ENCODE measurements at places on chromosomes 7 and 10.

DNA sequence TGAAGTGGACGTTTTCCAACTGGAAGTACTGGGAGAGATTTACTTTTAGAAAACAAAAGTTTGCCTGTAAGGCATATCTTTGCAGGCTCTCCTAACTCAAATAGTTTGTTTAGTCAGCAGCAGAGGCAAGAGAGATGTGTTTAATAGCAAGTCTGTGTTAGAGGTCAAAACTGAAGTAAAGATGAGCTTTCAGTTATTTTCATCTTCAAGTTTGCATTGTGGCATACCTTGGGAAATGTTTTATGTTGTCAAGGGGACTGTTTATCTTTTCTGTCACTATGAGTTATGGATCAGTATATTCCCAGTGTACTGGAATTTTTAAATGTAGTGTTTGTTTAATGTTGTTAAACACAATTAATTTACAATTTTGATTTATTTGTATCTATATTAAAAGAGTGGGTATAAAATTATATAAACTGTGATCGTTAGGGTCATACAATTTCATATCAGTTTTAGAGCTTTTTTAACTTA lies 169.7 kb upstream of the PPP1R3A start:
- no peak for DNase-seq

- DNase-seq = no peak
Measured at GRCh38 chr7:146443102-146443501, 326.5 kb downstream of the CNTNAP2 start.

DNA sequence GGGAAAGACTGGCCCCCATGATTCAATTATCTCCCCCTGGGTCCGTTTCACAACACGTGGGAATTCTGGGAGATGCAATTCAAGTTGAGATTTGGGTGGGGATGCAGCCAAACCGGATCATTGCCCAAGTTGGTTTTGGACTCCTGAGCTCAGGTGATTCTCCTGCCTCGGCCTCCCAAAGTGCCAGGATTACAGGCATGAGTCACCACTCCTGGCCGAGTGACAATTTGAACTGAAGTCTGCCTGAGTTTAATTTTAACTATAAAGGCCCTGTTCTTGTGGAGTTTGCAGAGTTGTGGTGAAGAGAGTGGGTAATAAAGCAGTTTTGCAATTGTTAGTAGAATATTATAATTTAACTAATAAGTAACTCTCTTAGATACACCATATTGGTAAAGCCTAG lies 78.3 kb downstream of the GALNT17 start:
- DNase-seq = no peak

DNA sequence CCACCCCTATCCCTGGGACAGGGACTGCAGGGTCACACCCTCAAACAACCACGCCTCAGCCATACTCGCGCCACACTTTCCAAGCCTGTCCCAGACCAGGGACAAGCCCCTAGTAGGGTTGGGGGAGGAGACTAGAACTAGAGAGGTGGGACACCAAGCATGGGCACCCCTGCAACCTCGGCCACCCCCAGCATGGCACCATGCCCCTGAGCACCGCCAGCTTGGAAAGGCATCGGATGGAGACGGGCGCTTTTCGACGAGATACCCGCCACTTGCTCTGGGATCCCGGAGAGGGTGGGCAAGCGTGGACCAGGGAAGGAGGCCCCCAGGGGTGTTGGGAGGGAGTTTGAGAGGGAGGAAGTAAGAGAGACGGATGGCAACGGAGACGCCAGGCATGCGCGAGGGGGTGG lies 13.1 kb upstream of the KMT2E start:
- no peak for DNase-seq

DNA sequence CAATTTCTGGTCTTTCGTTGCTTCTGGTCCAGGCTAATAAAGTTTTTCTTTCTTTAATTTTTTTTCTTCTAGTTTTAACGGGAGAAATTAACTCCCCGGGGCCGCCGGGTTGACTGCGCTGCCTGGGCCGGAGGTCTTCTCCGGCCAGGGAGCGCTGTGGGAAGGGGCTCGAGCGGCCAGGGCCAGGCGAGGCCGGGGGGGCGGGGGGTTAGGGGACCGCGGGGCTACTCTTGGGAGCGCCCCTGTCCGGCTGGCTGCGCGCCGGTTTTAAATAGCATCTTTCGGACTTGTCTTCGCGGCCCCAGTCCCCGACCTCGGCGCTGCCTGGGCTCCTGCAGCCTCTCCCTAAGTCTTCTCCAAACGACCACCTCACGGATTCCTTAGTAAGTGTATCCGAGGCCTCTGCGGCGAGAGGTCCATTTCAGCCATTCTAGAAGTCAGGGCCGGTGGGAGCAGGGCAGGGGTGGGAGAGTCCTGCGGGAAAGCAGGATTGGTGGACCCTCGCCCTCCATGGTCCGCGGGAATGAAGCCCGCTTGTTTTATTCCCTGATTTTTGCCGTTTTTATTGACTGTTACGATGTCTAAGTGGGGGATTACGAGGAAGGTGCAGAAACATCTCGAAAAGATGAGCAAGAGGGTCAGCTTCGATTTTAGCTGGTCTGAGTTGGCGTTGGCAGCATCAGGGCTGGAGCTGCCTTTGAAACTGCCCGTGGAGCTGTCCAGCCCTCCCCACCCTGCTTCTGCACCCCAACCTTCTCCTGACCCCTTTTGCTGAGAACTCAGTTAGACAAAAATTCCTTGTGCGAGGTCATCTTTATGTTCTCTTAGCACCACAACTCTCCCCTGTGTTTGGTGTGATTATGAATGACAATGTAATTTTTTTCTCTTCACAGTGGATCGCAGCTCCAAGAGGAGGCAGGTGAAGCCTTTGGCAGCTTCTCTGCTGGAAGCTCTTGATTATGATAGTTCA lies 555 bp downstream of the PHF14 start:
- DNase-seq = no peak

DNA sequence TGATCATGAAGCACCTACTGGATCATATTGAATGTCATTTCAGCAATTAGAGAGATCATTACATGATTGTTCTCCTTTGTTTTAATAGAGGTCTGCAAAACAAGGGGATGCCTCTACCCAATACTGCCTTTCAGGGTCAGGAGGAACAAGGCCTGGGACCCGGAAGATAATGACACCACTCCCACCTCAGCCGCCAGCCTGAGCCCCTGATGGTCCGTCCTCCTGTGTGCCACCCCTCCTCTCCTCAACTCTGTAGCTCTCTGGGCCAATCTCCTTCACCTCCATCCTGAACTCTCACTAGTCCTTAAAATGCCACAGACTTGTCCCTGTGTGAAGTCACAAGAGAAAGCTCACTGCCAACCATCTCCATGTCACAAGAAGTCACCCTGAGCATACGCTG lies 38.0 kb downstream of the KCNMA1 start:
- no peak for DNase-seq

- DNase-seq = no peak
Measured at GRCh38 chr7:140003913-140004382, 58.8 kb downstream of the PARP12 start.

GRCh38 chr10:96470116-96470743 lies 43.5 kb downstream of the TLL2 start:
- no peak for DNase-seq

- DNase-seq = no peak
Measured at GRCh38 chr10:111410740-111411139, 333.9 kb downstream of the ADRA2A start.

DNA sequence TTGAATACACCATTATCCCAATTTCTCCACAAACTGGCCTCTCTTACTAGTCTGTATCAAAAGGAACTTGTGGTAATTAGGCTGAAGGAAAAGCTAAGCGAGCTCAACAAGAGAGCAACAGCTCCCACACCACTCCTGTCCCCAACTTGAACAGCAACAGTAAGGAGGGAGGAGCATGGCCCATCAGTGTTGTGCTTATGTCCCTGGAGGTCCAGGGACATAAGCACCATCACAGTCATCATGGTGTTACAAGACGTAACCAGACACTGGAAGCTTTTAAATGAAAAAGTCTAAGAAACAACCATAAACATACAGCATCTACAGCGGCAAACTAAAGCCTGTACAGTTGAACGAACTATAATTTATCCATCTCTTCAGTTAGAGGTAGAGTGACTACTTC lies 989 bp downstream of the ERLIN1 start:
- no peak for DNase-seq

DNA sequence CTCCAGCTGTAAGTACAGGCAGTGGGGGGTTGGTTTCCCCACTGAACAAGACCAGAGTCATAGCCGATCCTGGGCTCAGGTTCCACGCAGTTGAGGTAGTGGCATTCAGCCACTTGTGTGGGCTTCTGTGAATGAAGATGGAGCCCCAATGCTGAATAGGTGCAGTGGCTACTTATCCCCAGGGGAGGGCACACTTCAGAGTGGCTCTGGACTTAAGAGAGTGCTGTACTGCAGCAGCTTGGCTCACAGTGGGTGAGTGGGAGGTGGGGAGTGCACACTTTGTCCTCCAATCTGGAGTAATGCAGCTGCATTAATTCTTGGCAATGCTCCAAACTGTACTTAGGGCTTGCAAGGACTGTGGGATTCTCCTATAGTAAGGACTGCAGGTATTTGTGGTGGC lies 81.9 kb downstream of the BUB3 start:
- DNase-seq = no peak

DNA sequence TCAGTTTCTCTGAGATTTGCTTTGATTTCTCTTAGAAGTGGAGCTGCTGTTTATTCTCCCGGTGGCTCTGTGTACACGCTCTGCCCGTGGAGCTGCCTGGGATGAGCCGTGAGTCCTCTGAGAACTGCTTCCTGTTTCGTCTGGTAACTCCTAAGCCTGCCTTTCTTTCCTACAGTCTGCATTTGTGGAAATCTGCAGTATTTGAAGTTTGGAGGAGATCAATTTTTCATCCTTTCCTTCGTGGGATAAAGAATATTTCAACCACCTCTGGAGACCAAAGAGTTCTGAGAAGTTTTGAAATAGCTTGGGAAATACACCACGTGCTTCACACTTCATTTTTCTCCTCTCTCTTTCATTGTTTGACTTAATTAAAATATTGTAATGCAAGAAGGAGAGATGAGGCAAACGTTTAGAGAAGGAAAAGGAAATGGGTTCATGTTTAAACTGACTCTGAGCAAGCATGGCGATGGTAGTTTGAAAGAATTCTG lies 311.9 kb downstream of the LRMDA start:
- no peak for DNase-seq

DNA sequence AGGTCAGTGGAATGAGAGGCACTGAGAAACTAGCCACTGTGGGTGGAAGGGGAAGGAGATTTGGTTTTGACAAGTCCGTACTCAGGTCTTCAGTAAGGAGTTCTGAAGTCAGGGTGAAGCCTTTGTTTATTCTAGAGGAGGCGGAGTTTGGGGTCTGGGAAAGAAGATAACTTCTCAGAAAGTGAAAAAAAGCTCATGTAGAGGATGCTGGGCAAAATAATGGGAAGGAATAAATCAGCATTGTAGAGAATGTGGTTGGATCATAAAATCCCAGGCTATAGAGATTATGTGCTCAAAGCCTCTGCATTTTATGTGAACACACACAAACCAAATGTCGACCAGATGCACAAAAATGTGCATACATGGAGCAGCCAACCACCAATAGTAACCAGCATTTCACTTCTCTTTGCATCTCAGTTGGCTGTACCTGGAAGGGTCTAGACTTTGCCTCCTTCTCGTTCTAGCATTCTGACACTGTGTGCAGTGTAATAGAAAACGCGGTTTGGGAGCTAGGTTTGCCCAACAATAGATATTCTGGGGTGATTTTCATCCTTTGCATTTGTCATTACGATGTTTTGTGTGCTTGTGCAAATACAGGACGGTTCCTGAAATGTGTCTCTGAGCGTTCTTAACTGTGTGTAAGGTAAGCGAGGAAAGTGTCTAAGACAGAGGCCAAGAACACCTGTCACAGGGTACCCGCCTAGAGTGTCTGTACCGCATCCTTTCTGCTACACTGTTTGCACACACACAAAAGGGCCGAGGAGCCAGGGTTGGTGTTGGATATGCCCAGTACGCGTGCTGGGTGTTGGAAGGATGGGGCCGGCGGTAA lies 603 bp upstream of the HECW1 start:
- DNase-seq = no peak

- DNase-seq = no peak
Measured at GRCh38 chr7:125090596-125090995, 161.0 kb upstream of the POT1 start.

DNA sequence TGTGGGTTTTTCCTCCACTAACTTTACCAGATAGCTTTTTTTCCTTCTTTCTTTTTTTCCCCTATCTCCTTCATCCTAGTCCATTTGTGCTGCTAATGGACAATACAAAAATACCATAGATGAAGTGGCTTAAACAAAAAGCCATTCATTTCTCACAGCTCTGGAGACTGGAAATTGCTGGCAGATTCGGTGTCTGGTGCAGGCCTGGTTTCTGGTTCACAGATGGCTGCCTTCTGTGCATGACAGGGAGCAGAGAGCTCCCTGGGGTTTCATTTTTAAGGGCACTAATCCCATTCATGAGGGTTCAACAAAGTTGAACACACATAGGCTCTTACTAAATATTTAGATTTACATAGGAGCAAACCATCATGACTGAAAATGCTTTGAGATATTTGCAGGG lies 467.4 kb downstream of the TYW1 start:
- no peak for DNase-seq

- no peak for DNase-seq
Measured at GRCh38 chr7:159121068-159121467, 23.6 kb downstream of the VIPR2 start.

- no peak for DNase-seq
Measured at GRCh38 chr7:100802951-100803350, 24.4 kb downstream of the EPHB4 start.

DNA sequence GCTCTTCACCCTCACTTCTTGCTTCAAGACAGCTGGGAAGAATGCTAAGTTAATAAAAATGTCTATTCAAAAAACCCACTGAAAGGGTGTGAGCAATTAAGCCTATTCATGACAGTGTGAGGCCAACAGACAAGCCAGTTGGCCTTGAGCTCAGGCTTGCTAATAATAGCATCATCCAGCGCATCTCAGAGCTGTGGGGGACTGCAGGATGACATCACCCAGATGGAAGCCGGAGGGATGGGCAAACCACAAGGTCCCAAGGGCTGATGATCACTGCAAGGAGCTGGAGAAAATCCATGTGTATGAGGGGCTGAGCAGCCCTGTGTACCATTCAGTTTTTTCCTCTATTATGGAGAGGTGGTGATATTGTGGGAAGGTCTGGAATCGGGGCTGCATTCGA lies 770.4 kb downstream of the TNS3 start:
- DNase-seq = no peak

DNA sequence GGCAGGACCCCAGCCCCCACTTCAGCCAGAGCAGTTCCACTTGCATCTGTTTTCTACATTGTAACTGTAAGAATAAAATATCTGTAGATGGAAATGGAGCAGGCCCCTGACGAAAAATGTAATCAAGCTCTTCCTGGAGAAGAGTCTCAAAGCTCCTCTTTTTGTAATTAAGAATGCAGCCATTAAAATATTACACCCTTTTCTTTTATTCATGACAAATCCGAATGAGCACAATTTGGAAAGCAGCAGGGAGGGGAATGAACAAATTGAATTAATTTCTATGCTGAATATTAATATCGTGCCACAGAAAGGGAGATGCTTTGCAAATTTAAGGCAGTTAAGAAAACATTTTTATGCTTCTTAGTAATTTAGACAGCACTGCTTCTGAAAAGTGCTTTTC lies 24.8 kb upstream of the CAPZA2 start:
- no peak for DNase-seq

GRCh38 chr7:144628176-144628575 lies 207.7 kb downstream of the TPK1 start:
- DNase-seq = no peak
